ENCODE measurements at places on chromosomes 1 and 21.

DNA sequence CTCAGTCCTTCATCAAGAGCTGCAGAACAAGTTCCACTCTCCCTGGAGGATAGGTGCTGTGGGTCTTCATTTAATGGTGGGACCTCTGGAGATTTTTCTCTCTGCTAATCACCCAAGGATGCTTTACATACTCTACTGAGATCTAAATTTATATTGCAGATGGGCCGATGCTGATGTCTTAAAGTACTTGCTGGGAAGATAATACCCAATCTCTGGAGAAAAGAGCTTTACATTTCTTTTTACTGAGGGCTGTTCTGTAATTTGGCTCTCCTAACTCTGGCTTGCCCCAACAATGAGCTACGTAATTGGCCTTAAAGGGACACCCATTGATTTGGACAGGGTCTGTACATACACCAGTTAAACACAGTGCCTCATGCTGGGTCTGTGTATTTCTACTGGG is 86.9 kb downstream of the ST6GALNAC3 start:
- DNase-seq: no peak

- DNase-seq: no peak
These were observed 500 bp upstream of the PEA15 start for GRCh38 chr1:160204526-160205241.

DNA sequence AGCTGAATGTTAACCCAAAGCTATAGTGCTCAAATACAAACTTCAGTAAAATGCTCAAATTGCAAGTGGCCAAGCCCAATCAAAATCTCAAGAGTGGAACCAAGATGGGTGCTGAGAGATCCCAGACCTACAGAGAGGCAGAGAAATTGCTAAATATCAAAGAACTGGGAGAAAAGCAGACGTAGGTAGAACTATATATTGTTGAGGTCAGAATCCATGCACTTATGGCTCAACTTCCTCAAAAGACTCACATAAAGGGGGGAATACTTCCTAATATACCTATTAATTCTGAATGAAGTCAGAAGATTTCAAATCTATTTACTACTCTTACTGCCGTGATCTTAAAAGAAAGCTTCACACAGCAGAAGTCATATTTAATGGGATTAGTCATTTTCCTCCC is 65.2 kb downstream of the PUM1 start:
- DNase-seq: no peak

GRCh38 chr1:222053790-222054294 is 312.0 kb upstream of the DUSP10 start:
- DNase-seq: no peak

- no peak for DNase-seq
These were observed at the start of gene SNX7 for GRCh38 chr1:98661544-98662355. Gene SNX7, plus strand, starts transcription at chr1:98661721. Its CDS starts 11 bp downstream, at chr1:98661732.

GRCh38 chr1:186429017-186429416 is 31.9 kb downstream of the PDC start:
- no peak for DNase-seq

DNA sequence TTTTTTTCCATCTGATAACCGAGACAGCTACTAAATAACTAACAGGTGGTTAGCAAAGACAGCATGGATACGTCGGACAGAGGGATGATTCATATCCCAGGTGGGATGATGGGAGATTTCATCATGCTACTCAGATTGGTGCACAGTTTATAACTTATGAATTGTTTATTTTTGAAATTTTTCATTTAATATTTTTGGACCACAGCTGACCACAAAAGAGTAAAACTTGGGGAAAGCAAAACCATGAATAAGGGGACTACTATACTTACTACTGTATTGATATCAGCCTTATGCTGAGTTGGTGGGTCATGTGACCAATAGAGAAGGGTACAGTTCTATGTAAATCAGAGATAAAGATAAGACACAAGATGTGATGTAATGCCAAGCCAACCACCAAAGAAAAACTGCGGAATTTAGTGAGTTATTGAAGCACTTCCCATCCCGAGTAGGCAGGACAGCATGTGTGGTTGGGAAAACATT is 248.1 kb upstream of the C1orf105 start:
- DNase-seq: no peak

GRCh38 chr1:89918127-89918793 is 76.7 kb upstream of the ZNF326 start:
- no peak for DNase-seq

DNA sequence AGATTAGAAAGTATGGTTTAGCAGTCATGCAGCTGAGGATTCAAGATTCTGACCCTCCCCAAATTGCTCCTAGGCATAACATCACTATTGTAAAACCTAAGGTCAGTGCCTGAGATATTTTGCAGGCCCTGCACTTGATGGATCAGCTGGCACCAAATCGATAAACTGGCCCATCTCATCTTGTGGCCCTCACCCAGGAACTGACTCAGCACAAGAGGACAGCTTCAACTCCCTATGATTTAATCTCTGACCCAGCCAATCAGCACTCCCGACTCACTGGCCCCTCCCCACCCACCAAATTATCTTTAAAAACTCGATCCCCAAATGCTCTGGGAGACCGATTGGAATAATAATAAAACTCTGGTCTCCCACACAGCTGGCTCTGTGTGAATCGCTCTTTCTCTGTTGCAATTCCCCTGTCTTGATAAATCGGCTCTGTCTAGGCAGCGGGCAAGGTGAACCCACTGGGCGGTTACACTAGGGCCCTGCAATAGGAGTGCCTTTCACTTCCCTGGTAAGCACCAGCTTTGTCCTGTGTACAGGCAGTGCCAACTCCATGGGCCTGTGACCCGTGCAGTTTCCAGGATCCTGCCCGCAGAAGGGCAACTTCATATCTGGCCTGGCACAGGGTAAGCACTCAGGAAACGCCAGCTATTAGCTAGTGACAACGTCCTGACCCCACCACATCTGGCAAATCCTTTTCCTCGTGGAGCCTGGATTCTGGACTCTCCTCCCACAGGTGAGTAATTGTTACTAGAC is 28.7 kb upstream of the SLC2A5 start:
- DNase-seq: no peak

GRCh38 chr1:94727846-94728715 is 92.1 kb upstream of the SLC44A3 start:
- DNase-seq: no peak

DNA sequence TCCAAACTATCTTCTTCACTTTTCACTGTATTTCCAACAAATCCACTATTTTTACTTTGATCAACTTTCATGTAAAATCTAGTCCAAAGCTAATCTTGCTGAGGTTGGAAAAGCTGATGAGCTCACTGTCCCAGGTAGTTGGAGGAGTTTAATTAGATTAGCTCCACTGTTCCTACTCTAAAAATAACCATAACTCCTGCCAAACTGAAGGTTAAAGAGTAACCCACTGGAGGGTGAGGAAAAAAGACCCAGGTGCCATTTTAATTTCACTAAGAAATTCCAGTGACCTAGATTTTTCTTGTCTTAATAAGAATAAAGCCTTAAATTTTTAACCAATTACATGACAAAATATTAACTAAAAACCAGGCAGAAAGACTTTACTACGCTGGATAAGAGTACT is 15.3 kb downstream of the DCAF8 start:
- no peak for DNase-seq

DNA sequence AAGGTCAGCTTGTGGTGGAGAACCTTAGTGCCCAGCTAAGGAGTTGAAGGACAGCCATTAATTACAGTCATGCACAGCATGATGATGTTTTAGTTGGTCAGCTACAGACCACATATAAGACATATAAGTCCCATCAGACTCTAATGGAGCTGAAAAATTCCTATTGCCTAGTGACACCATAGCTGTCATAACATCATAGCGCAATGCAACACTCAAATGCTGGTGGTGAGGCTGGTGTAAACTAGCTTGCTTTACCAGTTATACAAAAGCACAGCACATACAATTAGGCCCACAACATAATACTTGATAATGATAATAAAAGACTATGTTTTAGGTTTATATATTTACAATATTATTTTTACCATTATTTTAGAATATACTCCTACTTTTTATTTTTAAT is 4.0 kb downstream of the ECHDC2 start:
- no peak for DNase-seq

GRCh38 chr1:22841860-22842281 is 130.8 kb downstream of the LACTBL1 start:
- no peak for DNase-seq

DNA sequence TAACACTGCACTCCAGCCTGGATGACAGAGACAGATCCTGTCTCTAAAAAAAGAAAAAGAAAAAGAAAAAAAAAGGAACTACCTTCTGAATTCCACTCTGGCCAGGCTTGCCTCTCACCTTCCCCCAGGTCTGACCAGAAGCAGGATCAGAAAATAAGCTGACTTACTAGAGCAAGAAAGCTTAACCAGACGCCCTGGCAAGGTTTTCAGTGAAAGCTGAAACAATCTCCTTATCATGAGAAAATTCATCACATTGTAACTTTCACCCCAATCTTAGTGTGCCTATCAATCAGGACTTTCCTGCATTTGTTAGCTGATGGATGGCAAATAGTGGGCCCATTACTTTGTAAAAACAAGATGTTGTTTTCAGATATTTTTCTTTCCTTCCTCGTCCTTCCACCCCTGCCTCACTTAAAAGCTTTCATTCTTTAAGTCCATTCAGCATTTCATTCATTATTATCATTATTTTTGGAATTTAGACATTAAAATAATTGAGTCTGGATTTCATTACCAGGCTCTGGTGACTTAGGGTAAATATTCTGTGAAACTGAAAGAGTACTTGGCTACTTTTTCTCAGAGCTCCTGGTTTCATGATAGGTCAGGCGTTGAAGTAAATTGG is 96.5 kb upstream of the CD34 start:
- DNase-seq: no peak

DNA sequence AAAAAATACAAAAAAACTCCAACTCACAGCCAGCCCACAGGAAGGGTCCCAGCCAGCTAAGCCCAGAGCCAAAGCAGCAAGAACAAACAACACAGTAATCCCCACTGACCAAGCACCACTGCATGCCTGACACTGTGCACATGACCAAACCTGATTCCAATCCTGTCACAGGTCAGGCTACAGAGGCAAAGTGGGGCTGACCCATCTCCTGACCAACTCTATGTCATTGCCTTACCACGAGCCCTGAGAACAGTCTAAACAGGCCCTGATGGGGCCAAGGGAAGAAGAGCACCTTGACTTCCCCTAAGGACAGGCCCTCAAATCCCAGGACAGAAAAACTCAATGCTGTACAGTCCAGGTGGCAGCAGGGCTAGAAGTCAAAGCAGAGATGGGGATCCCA is 2.4 kb downstream of the LSS start:
- no peak for DNase-seq

GRCh38 chr1:81209461-81209860 is 591.3 kb upstream of the ADGRL2 start:
- no peak for DNase-seq

- no peak for DNase-seq
These were observed 50.7 kb downstream of the ERG start for GRCh38 chr21:38447611-38448010.

DNA sequence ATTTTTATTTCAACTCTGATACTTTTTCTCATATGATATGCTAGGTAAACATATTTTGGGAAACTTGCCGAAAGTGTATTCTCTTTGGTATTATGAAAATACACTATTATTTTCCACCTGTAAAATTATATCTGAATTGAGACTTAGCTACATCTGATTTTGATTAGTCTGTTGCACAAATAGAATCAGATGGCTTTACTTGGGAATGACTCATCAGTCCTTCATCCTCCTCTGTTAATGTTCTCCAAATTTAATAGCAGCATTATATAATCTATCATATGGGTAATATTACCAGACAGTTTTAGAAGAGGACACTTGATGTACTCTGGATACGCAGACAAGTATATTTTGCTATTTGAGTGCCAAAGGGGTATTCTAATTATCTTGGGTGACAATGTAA is 245.3 kb downstream of the CTH start:
- no peak for DNase-seq

GRCh38 chr1:222290866-222291265 is 257.0 kb downstream of the HHIPL2 start:
- DNase-seq: no peak

DNA sequence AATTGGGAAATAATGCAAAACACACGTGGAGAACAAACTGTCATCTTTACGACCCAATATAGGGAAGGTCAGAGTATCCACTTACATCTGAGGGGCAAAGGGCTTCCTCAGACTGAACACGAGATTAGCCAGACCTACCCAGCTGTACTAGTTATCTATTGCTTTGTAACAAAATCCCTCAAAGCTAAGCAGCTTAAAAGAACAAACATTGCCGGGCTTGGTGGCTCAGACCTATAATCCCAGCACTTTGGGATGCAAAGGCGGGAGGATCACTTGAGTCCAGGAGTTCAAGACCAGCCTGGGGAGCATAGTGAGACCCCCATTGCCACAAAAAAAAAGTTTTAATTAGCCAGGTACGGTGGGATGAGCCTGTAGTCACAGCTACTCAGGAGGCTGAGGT is 262.8 kb downstream of the LTN1 start:
- DNase-seq: no peak

- no peak for DNase-seq
These were observed 14.6 kb upstream of the PKP1 start for GRCh38 chr1:201268604-201269151.

DNA sequence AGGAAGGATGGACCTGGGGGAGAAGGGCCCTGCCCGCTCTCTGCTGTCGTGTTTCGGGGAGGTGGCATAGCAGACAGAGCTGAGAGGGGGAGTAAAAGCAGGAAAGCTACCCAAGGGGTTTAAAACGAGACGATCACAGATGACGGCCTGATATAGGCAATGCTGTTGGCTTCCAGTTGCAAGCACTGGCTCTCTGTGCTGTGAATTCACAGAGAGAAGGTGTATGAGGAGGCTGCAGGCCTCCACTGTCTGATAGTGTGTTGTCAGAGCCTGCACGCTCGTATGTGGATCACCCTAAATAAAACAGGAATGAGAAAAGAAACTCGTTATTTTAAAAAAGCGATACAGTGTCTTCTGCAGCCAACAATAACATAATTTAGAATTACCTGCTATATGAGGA is 57.4 kb downstream of the LGR6 start:
- no peak for DNase-seq

DNA sequence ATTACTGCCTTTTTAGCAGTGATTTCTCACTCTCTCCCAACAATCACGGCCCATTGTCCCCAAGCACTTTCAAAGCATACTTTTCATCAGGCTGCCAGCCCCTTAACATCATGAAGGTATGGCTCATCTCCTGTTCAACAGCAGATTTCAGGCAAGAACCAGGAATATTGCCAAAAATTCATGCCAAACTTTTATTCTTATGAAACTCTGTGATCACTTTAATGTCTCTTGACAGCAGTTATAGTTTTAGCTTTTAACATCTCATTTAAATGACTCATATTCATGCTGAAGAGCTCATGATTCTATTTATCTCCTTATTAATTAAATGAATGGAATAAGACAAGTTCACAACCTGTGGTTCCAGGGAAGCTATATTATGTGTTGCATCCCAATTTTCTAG is 235.1 kb downstream of the GRIK1 start:
- DNase-seq: no peak

DNA sequence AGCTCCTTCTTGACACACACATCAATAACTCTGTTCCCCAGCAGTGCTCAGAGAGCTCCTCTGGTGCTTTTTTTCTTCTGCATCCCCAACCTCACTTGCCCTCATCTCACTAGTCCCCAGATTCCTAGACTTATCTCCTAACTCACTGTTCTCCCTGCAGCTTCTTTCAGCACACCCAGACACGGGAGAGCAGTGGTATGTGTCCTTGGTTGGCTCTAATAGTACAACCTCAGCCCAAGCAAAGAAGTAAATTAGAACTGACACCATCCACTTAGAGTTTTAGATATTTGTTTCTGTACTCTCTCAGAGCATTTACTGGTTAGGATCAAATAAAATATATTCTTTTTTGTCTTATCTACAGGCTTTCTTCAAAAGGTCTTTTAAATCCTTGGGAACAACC is 201.4 kb upstream of the SNX7 start:
- no peak for DNase-seq
